ENCODE measurements at places on chromosomes 5 and 9. TPM values are rescaled to one million over a fixed set of nuclear protein-coding genes. Genes with fewer than 3 reads are reported as not detected.

The CNTNAP3 gene
- 98.1 TPM for total RNA-seq

The TMEM252 gene
- total RNA-seq = not detected

The LRRTM2 gene
- 0.14 TPM for total RNA-seq

The BASP1 gene
- total RNA-seq = 73.9 TPM

The MACIR gene
- 14.6 TPM for total RNA-seq

The HAVCR2 gene
- total RNA-seq = 0.07 TPM

The PCDHGB5 gene
- 8.7 TPM for total RNA-seq

The ANKRD20A1 gene
- total RNA-seq = 1.6 TPM

The PCDHB2 gene
- total RNA-seq = 2.9 TPM

GRCh38 chr5:54756796-54757402 is 228.5 kb downstream of the ESM1 start:
- no peak for DNase-seq

GRCh38 chr5:671459-672328 is 21.5 kb downstream of the TPPP start:
- no peak for DNase-seq

GRCh38 chr5:5398071-5398470 is 24.4 kb upstream of the ICE1 start:
- DNase-seq = no peak

DNA sequence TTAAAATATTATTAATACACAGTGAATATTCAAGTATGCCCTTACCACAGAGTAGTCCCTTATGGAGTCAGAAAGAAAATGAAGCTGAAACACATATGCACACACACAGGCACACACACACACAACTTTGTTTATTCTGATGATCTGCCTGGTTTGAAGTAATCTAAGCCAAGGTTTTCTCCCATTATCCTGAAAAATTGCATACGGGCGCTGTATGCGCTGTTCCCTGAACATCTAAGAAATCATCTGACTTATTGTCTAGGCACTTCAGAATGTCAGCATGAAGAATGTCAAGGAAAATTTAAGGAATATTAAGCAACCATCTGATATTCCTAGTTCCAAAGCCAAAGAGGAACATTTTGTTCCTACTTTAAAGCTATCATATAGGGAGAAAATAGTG is 147.1 kb upstream of the SLC30A5 start:
- DNase-seq = no peak

- no peak for DNase-seq
Measured at GRCh38 chr9:15961217-15961616, 408.4 kb downstream of the CCDC171 start.

DNA sequence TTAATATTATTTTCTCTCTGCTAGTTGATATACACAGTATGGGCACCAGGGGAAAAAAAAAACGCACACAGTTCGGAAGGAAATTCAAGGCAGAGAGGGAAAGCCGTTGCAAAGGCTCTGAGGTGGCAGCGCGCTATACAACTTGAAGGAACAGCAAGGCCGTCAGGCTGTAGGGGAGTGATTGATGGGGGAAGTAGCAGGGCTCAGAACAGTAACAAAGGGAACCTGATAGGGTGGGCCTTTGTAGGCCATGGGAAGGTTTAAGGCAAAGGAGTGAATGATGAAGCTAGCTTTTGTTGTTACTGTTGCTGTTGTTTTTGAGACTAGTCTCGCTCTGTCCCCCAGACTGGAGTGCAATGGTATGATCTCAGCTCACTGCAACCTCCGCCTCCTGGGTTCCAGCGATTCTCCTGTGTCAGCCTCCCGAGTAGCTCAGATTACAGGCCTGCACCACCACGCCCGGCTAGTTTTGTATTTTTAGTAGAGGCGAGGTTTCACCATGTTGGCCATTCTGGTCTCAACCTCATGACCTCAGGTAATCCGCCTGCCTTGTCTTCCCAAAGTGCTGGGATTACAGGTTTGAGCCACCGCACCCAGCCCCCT is 27.0 kb downstream of the AQP7 start:
- DNase-seq = no peak

GRCh38 chr5:132090107-132090506 is 16.5 kb downstream of the CSF2 start:
- no peak for DNase-seq

DNA sequence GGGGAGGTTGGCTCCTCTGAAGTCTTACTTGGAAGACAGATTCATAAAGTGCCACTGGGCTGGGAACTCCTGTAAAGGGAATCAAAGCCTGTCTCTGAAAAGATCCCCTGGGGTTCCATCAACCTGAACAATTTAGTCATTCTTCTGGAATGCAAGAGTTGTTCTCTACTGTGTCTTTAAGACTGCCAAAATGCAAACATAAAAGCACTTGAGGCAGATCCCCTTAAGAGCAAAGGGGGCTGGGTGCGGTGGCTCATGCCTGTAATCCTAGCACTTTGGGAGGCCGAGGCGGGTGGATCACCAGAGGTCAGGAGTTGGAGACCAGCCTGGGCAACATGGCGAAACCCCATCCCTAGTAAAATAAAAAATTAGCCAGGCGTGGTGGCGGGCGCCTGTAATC is 16.7 kb downstream of the CDKN2AIPNL start:
- DNase-seq = no peak

DNA sequence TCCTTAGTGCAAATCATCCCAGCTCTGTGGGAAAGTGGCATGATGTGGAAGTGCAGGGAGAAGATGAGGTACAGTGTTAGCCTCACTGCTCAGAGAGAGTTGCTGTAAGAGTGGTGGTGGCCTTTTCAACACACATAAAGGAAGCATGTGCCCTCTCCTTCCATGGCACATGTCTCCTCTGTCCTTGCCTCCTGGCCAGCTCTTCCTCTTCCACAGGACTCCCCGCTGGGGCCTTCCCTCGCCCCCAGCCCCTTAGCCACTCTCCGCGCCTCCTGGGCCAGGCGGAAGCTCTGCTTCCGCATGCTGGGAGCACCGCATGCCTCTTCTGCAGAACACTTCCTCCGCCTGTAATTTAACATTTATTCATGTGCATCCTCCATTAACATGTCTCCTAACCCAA is 4.8 kb upstream of the KCNMB1 start:
- no peak for DNase-seq

- DNase-seq = no peak
Measured at GRCh38 chr5:102578362-102578761, 79.6 kb upstream of the SLCO6A1 start.

DNA sequence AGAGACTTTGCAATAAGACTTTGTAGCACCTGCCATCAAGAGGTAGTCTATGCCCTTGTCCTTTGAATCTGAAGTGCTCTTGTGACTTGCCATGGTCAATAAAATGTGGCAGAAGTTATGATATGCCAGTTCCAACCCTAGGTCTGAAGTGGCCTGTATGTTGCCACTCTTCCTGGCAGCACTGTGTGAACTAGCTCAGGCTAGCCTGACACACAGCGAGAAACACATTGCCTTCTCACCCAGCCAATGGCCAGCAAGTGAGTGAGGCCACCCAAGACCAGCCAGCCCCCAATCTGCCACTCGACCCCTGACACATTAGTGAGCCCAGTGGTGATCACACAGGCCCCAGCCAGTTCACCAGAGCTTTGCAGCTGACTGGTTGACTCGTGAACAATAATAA is 52.7 kb upstream of the OSMR start:
- no peak for DNase-seq

GRCh38 chr9:132931178-132931735 is 13.2 kb downstream of the TSC1 start:
- no peak for DNase-seq

Measured in pulmonary artery endothelial cell (primary cell).